Fibroblast of the aortic adventitia (primary cell): ENCODE measurements at places on chromosomes 11 and 22. TPM values are rescaled to one million over a fixed set of nuclear protein-coding genes. Genes with fewer than 3 reads are reported as not detected.

Gene CDC45
- 2.3 and 22.9 TPM in 2 replicates for total RNA-seq

Gene OR5P2
- total RNA-seq, result not detected in 2 replicates

Gene H19
- total RNA-seq, result 80.9 and 1,460 TPM in 2 replicates

Gene ART5
- 0.81 and 3.4 TPM in 2 replicates for total RNA-seq
